ENCODE measurements at places on chromosomes 11 and 22. TPM values are rescaled to one million over a fixed set of nuclear protein-coding genes. Genes with fewer than 3 reads are reported as not detected.

The ACTN3 gene
- total RNA-seq = 28.2 TPM

The C1QTNF4 gene
- 3.5 TPM for total RNA-seq

The KCNK4 gene
- not detected for total RNA-seq

The OR52I1 gene
- not detected for total RNA-seq

DNA sequence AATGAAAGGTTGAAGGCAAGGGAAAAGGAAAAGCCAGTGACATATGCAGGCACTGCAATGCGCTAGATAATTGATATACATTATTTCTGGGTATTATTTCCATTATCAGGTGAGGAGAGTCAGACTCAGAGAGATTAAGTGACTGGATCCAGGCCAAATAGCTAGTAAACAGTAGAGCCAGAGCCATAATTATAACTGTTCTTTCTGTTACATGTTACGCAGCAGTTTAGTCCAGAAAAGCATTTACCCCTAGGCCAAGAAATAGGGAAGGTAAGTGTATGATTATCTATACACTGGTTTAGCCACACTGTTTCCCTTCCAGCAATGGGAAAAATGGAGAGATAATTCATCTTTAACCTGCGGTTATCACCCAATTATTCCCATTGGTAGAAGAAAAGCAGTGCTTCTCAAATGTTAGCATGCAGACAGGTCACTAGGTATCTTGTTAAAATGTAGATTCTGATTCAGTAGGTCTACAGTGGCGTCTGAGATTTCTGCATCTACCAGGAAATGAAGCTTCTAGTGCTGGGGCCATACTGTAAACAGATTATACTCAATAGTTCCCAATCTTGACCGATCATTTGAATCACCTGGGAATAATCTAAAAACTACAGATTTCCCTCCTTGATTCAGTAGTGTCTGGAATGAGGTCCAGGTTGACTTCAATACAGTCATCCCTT is 69.4 kb downstream of the RBFOX2 start:
- no peak for DNase-seq
- H3K4me1 ChIP-seq = peaks cover 2% of the 10 kb centered on the region
- H3K36me3 ChIP-seq = no peaks in the 10 kb centered on the region

The PLEKHA7 gene
- 25.6 TPM for total RNA-seq

The PLXNB2 gene
- total RNA-seq = 106 TPM

- no peak for DNase-seq
- H3K36me3 ChIP-seq = no peaks in the 10 kb centered on the region
- H3K4me1 ChIP-seq = no peaks in the 10 kb centered on the region
- H3K27ac ChIP-seq = no peak overlapping the region
- H3K4me3 ChIP-seq = no peak overlapping the region
- H3K27me3 ChIP-seq = no peaks in the 10 kb centered on the region
Observed at GRCh38 chr11:87331273-87331672, 293.5 kb downstream of the TMEM135 start.

The OR52E8 gene
- not detected for total RNA-seq

DNA sequence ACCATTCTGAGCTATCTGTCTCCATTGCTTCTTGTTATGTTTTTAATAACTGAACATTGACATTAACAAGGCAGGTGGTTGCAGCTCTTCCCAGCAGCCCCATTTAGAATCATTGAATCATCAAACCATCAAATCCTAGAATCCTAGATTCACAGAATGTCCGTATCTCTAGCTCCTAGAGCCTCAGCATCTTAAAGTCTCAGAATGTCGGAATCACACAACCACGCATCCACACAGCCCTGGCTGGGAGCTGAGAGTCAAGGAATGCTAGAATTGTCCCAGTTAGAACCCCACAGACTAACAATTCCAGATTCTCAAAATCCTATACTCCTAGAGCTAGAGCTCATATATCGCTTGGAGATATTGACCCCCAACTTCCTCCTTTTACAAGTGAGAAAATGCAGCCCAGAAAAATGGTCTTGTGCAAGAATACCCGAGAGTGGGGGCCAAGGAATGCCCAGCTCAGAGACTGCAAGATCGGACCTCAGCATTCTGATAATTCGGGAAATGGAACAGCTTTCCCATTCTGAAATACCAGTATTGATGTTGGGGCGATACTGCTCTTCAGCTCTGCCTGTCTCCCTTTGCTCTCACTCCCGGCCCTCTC is 38.8 kb downstream of the PDE2A start:
- no peaks in the 10 kb centered on the region for H3K36me3 ChIP-seq
- H3K4me3 ChIP-seq = no peak overlapping the region
- DNase-seq = no peak
- no peak overlapping the region for H3K27ac ChIP-seq
- H3K27me3 ChIP-seq = no peaks in the 10 kb centered on the region

DNA sequence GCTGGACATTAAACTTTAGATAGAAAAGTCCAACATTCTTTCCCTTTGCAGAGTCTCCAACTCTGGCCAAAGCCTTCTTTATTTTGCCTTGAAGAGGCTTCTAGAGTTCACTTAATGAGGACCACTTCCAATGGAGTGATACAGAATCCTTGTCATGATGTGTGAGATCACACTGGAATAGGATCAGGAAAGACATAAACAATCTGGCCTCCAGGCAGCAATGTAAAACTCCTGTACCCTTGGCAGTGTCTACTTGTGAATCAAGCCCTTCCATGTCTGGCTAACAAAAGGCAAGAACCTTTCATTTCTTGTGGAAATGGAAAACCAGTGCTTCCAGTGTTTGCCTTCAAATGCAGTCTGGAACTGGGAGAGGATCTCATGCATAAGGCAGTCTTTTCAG is 56.5 kb upstream of the FIBIN start:
- H3K4me1 ChIP-seq = no peaks in the 10 kb centered on the region
- H3K4me3 ChIP-seq = no peak overlapping the region
- H3K36me3 ChIP-seq = no peaks in the 10 kb centered on the region
- DNase-seq = no peak
- H3K27me3 ChIP-seq = no peaks in the 10 kb centered on the region

The RASD2 gene
- total RNA-seq = 5.1 TPM

The MCHR1 gene
- 0.91 TPM for total RNA-seq
